ENCODE measurements at places on chromosomes 7 and 10.

DNA sequence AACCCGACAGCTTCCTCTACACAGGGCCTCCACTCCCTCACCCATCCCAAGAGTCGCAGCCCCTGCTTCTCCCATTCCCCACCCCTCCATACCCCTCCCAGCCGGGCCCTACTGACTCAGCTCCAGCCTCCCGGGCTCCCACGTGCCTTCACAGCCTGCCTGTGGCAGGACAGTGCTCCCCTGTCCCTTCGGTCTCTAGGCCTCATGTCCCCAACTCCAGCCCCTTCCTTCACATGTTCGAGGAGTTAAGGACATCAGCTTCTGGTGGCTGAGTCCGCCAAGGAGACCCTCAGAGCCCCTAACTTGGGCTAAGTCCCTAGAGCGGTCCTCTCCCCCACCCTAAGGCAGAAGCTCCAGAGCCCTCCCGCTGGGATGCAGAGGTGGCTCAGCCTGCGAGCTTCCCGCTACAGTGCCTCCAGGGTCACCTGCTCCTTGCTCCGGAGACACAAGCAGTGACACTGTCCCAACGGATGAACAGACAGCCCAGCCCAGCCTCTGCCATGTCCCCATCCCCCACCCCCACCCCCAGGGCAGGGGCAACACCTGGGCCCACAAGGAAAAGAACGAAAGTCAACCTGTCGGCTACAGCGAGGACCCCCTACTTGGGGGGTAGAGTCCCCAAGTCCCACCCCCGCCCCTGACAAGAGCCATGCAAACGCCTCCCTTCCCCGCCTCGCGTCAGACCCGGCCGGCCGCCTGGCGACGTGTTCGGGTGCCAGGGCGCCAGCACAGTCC is 716 bp downstream of the SMARCD3 start:
- peak; percentile 70 for DNase-seq

- DNase-seq = no peak
These were observed 184.8 kb downstream of the GPAM start for GRCh38 chr10:111998728-111999127.

DNA sequence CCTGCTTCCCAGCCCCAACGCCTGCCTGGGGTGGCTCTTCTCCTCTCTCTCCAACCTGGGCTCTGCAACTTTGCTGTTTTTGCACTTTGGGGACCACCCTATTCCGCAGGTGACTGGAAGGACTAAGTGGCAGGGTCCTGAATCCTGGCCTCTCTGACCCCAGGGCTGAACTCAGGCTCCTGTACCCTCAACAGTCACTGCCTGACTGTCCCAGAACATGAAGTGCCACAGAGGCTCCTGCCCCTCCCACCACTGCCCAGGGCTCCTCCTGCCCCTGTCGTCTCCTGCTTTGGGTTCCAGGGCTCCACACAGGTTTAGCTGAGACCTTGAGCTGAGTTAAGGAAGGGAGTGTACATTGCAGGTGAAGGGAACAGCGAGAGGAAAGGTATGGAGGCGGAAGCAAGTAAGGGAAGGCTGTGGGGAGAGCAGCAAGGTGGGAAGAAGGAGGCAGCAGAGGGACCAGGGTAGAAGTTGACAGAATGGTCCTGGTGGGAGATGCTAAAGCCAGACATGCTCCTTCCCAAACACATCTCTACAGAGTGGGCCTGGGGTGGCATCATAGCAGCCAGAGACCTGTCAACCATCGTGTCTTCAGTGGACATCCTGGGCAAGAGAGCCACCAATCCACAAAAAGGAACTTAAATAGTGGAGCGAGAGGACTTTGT is 5.7 kb upstream of the GRID1 start:
- no peak for DNase-seq

GRCh38 chr7:140260352-140261104 is 83.7 kb upstream of the KDM7A start:
- DNase-seq = no peak

DNA sequence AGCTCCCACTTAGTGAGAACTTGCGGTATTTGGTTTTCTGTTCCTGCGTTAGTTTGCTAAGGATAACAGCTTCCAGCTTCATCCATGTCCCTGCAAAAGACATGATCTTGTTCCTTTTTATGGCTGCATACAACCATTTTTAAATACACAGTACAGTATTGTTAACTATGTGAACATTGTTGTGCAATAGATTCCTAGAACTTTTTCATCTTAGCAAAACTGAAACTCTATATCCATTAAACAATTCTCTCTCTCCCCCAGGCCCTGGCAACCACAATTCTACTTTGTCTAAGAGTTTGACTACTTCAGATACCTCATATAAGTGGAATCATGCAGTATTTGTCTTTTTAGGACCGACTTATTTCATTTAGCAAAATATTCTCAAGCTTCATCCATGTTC is 72.4 kb upstream of the CAPZA2 start:
- DNase-seq = no peak

DNA sequence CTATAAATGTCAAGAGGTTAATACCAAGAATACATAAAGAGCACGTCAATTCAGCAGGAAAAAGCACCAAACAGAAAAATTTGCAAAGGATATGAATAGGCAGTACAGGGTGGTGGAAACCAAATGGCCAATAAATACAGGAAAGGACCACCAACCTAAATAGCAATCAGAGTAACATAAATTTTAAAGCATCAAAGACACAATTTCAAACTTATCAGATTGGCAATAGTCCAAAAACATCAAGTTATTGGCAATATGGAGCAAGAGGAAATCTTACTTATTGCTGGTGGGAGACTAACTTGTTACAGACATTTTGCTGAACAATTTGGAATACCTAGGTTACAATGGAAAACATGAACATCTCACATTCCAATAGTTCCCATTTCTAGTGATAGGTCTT is 24.1 kb downstream of the SYPL1 start:
- DNase-seq = no peak

GRCh38 chr7:158527915-158528502 is 59.6 kb downstream of the PTPRN2 start:
- peak; percentile 15 for DNase-seq

DNA sequence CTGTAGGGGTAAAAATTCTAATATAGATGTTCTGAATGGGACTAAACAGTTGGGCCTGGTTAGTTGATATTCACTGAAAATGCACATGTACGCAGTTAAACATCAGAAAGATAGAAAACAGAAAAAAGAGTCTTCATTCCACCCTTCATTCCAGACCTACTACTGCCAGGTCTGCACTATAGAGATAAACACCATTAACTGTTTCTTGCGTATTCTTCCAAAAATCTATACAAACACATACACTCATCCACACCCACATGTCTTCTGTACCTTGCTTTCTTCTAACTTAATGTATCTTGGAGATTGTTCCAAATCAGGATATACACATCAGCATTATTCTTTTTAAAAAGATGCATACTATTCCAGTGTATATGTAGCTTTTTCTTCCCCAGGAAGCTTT is 13.9 kb upstream of the CLEC2L start:
- DNase-seq = no peak

GRCh38 chr10:15997313-15997712 is 137.0 kb upstream of the MINDY3 start:
- no peak for DNase-seq
